Prostate gland (tissue), 2 donors: ENCODE measurements at places on chromosomes 2 and 18.

DNA sequence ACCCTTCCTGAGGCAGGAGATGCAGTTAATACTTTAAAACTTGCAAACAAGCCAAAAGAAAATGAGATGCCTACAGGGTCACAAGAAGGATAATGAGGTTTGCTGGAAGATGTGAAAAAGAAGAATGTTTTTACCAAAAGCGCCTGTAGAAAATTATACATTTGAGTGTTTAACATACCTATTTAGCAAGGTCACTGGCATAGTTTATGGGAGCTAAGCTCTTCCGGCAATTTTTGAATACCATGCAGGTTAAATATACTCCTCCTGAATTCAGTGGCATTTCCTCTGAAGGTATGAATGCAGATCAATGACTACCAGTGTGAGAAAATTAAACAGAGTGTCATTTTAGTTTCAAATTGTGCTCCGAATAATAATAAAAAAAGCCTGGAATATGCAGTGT is 21.2 kb upstream of the MAP3K20 start:
- DNase-seq: no peak

DNA sequence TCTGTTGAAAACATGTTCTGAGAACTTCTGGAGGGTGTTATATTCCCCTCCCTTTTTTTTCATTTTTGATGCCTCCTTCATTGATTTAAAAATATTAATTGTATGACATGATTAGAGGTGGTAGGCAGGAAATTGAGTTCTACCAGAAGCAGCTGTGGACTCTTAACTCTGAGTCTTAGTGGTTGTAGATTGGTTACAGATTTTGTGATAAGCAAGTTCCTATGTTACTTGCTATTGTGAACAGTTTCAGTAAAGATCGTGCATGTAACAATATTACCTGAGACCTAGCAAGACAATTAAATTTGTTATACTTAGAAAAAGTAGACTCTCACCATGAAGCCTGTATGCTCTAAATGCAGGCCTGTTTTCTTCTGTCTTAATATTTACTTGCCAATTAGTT is 88.1 kb downstream of the PRPF40A start:
- no peak for DNase-seq

DNA sequence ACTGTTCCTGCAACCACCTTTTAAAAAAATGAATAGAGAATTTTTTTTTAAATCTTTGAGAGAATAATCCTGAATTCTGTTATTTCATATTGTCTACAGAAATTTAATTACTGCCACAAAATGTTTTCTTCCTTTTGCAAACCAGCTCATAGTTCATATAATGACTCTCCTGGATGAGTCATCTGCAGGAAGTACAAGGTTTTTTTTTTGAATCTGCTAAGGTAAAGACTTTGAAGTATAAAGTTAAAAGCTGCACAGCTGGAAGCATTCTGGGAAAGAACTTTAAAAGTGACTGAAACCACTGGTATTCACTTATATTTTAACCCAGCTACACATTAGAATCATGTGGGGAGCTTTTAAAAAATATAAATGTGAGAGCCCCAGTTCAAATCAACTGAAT is 25.4 kb downstream of the SESTD1 start:
- DNase-seq: no peak

- DNase-seq: no peak
Measured at GRCh38 chr2:150266931-150267330, 220.5 kb downstream of the RND3 start.

DNA sequence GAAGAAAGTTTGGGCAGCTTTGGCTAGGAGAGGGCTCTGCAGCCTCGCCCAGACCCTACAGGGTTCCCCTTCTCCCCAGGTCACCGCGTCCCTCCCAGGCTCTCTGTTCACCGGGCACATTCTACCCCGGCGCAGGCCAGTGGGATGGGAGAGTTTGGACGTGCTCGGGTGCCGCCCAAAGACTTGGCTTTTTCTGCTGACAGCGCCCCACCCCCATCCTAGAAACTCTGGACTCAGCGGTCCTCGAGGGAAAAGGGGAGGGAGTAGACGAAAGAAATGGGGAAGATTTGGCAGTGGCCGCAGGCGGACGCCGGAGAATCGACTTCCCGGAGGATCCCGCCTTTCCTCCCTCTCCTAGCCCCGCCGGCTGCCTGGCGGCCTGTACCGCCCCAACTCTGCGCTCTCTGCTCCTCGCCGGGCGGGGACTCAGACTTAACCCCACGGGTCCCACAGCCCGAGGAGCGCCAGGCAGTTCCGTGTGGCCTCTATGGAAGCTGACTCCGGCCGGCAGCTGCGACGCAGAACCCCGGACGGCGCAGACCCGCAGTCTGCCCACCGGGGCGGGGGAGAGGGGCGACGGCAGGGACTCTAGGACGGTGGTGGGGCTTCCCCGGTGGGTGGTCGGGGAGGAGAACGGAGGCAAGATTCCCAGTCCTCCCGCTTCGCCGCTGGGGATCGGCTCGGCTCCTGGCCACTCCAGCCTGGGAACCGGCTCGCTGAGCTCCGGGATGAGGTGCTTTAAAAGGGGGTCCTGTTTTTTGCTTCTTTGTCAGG is 863 bp upstream of the SIX2 start:
- DNase-seq: peak; percentile 37

- no peak for DNase-seq
Measured at GRCh38 chr2:108347786-108348185, 30.0 kb upstream of the SULT1C4 start.

- no peak for DNase-seq
Measured at GRCh38 chr2:217538719-217539118, 464.1 kb downstream of the TNS1 start.

GRCh38 chr2:66466433-66466832 is 31.5 kb downstream of the MEIS1 start:
- DNase-seq: peak; percentile 9

DNA sequence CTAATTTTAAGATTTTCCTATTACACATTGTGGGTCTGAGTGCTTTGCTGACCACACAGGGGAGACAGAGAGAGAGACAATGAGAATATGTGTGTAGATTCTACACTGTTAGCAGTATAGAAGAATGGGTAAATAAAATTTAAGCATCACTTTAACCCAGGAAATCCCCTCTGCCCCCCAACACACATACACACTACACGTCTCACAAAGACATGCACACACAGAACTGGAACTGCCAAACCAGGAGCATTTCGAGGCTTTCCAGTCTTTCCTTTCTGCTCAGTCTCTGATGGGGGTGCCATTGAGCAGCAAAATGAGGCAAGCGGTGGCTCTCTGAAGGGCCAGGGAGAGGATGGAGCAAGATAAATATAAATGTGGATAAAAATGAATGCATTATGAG is 2.5 kb downstream of the MERTK start:
- DNase-seq: no peak

GRCh38 chr2:65710779-65711295 is 278.4 kb upstream of the SPRED2 start:
- DNase-seq: no peak

DNA sequence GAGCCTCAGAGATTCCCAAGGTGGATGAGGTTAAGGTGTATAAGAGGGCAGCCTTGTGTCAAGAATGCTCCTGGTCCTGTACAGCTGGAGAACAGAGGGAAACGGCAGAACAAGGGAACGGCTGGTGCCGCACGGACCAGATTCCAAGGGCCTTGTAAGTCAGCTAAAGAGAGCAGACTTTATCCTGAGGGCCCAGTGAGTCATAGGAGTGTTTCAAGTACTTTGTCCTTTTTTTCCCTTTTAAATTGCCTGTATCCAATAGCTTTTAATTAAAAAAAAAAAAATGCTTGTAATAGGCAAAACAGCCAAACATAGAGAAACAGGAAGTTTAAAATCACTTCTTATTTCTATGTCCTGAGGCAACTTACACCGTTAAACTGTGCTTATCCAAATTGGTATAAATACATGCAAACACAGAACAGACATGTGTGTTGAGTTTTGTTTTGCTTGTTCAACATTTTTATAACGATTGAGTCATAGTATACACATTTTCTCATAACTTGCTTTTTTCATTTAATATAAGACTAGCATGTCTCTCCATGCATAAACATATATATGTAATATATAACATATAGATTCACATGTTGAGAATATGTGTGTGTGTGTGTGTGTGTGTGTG is 42.1 kb upstream of the EVA1A start:
- DNase-seq: no peak

DNA sequence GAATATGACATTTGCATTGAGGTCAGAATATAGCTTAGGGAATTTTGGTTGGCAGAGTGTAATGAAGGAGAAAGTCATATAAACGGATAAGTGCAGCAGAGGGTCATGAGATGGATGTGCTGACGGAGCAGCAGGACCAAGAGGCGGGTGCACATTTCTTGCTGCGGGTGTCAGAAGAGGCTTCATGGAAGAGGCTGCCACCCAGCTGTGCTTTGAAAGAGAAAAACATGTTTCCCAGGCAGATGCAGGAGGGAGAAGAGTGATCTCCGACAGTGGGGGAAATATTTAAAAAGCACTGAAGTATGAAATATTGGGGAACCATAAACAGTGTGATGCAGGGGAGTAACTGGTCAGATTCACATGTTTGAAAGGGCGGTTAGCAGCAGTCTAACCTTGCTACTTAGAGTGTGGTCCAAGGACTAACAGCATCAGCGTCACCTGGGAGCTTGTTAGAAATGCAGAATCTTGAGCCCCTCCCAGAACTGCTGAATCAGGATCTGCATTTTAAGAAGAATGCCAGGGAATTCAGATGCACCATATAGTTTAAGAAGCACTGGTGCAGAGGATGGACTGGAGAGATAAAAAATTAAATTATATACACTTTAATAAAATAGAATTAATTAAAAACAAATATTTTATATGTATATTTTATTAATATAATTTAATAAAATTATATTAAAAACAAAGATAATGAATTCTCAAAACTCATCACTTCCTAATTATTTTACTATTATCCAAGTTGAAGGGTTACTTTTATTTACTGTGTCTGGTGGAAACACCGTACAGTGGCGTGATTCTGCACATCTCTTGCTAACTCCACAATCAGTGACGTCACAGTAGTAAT is 36.1 kb upstream of the SCYGR1 start:
- DNase-seq: no peak

DNA sequence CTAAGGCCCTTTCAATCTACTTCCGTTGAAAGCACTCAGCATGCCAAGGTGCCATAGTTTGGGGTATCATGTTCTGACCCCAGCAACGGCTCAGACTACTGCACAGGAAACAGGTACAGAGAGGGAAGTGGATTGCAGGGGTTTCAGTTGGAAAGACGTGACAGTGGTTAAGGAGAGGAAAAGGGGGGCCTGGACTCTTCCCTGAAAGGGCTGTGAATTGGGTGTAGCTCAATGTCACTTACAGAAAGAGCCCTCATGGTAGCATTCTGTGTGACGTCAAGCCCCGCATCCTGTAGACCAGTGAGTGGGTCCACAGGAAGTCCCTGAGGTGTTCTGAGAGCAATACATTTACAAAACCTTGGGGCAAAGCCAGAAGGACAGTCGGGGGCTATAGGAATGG is 121.5 kb upstream of the GYPC start:
- DNase-seq: no peak

GRCh38 chr18:31454066-31454708 is 6.6 kb downstream of the DSG3 start:
- peak; percentile 31 for DNase-seq

DNA sequence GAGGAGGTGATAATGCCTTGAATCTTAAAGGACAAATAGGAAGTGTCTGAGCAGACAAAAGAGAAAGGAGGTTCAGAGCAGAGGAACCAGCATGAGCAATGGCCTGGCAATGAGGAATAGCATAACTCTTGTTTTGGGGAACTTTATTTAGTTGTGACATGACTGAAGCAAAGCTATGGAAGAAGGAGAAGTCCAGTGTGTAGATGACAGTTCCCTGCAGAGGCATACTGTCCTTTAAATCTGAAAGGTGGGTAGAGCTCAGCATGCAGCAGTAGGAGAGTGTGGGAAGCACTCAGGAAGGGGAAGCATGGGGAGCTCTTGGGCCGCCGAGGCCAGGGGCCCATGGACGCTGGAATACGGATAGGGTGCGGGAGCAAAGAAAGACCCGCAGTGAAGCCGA is 173.8 kb downstream of the SEPTIN10 start:
- no peak for DNase-seq

GRCh38 chr18:47403949-47404348 is 152.5 kb upstream of the SKOR2 start:
- no peak for DNase-seq

DNA sequence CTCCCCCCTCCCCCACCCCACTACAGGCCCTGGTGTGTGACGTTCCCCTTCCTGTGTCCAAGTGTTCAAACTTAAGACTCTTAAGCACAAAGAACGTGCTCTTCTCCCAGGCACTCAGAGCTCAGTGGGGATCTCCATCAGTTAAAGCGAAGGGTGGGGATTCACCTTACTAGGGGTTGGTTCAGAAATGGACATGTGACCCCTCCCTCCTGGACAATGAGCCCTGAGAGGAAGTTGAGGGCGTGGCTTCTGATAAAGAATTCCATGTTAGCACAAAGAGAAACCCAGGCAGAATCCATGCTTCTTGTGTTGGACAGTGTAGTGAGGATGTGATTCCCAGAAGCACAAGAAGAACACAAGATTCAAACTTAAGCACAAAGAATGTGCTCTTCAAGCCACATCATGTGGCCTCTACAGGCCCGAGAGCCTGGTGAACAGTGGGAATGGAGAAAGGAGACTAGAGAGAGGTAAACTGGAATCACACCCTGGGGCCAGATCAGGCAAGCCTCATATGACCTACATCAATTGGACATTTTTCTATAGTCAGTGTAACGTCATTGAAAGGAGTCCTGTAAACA is 78.1 kb upstream of the TTC39C start:
- no peak for DNase-seq

- DNase-seq: no peak
Measured at GRCh38 chr18:59359576-59359952, 499 bp upstream of the LMAN1 start.

DNA sequence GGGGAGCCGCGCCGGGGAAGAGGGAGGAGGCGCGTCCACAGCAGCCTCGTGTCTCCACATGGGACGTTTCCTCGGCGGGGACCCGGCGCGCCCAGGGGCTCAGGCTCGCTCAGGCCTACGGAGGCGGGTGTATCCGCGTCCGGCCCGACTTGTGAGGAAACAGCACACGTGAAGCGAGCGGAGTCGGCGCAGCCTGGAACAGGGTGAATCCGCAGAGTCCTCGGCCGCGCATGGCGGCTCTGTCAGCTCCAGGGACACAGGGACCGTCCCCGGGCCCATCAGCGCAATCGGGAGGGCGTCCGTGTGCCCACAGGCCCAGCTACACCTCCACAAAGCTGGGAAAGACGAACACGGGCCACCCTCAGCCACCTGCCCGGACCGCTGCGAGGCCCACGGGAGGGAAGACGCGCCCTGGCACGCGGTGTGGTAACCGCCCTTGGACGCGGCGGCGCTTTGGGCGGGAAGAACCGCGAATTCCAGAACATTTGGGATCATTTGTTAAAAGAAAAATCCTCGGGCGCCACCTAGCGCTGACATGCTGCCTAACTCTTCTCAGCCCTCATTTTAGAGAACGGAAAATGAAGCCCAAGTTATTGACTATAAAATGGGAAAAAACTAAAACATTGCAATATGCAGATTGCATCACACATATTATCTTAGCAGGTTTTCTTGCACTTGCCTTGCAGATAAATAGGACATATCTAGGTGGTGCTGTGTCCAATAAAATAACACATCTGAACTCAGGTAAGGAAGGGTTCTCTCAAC is 40.4 kb downstream of the TMEM18 start:
- peak; percentile 57 for DNase-seq

DNA sequence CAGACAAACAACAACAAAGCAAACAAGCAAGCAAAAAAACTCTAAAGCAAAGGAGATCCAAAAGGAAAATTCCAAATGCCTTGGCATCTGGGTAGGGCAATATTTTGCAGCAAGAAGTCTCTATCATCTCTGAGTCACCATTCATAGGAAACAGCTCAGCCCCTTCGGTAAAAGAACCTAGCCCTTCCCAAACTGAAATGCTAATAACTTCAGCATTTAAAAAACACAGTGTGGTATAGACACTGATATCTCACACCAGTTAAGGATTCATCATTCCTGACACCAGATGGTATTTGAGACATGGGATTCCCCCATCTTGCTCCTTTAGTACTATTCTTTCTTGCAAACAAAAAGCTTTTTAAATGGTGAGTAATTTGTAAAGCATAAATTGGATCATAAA is 491.8 kb downstream of the TXNL1 start:
- DNase-seq: no peak
